ENCODE measurements at places on chromosomes 5 and 9.

- DNase-seq, result no peak
These were observed 193.7 kb downstream of the OLFM1 start for GRCh38 chr9:135281151-135281550.

DNA sequence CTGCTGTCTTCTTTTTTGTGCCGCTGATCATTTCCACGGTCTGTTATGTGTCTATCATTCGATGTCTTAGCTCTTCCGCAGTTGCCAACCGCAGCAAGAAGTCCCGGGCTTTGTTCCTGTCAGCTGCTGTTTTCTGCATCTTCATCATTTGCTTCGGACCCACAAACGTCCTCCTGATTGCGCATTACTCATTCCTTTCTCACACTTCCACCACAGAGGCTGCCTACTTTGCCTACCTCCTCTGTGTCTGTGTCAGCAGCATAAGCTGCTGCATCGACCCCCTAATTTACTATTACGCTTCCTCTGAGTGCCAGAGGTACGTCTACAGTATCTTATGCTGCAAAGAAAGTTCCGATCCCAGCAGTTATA lies 17.1 kb downstream of the F2R start:
- peak; percentile 39 for DNase-seq

- no peak for DNase-seq
These were observed 778 bp downstream of the FRRS1L start for GRCh38 chr9:109166171-109166770.

DNA sequence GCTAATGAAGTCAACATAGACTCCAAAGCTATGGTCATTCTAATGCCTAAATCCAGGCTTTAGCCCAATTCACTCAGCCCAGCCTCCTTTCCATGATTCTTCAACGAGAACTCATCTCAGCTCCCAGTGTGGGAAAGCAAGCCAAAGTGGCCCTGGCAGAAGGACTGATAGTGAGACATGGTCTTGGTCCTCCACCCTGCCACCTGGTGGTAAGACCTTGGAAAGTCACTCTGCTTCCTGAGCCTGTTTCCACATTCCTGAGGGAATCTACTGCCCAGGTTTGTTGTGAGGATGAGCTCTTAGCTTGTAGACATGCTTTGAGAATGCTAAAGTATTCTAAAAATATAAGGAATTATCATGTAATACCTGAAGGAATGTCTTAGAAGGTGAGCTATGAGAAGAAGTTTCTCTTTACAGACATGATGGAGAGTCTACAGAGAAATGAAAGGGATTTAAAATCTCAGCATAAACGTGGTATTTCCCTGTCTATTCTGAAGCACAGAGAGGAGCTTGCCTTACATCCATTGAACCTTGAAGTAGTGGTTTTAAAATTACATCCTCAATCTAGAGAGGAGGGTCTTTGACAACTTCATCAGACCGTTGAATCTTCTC lies 173.5 kb downstream of the TRIM32 start:
- DNase-seq, result no peak

- DNase-seq, result no peak
These were observed 45.3 kb downstream of the RAPGEF6 start for GRCh38 chr5:131589510-131590348.

DNA sequence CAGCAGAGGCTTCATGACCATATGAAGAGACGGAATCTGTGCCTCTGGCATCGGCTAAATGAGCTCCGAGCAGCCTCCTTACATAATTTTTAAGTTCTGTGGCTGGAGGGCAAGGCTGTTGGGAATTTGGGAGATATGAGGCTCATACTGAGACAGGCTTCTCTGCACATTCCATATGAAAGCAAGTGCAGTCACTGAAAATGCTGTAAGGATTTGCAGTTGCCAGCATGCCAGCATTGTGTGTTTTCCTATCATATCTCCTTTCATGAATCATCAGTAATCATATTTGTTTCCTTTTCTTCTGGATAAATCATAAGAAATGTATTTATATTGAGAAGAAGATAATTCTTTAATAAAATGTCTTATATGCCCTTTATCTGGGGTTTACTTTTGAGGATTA lies 775.4 kb downstream of the SEMA5A start:
- DNase-seq, result no peak

- peak; percentile 42 for DNase-seq
These were observed 69.3 kb upstream of the NIPAL4 start for GRCh38 chr5:157390551-157391297.

DNA sequence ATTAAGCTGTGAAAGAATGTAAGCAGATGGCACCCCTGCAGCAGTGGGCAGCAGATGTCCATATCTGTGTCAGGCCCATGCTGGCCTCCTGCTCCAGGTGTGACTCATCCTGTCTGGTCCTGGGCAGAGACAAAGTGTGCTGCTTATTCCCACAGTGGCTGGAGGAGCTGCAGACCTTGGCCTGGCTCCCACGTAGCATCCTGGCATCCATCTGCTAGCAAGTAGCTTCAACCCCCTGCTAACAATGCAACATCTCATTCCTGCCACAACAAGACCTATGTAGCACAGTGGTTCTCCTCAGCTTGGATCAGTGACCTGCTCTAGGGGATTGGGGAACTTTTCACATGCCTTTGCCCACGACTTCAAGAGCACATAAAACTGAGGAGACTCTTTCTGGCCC lies 126.4 kb upstream of the SLC12A2 start:
- DNase-seq, result no peak

DNA sequence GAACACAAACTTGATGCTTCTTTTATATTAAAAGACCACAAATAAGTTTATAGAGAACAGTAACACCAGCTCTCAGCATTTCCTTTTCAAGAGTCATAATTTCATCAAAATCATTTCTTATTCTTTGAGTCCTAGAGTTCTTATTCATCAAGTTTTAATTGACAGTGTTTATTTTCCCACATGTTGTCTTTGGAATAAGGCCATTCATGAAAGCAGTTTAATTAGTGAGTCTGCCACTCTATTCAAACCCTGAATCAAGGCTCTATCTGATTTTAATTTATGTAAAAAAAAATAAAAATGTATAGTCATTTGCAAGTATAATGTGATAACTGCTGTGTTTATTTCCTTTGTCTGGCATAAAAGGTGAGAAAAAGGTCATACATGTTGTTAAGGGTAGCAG lies 176.7 kb downstream of the PARP8 start:
- DNase-seq, result no peak

- no peak for DNase-seq
These were observed 172.6 kb upstream of the S1PR3 start for GRCh38 chr9:88818495-88819201.

DNA sequence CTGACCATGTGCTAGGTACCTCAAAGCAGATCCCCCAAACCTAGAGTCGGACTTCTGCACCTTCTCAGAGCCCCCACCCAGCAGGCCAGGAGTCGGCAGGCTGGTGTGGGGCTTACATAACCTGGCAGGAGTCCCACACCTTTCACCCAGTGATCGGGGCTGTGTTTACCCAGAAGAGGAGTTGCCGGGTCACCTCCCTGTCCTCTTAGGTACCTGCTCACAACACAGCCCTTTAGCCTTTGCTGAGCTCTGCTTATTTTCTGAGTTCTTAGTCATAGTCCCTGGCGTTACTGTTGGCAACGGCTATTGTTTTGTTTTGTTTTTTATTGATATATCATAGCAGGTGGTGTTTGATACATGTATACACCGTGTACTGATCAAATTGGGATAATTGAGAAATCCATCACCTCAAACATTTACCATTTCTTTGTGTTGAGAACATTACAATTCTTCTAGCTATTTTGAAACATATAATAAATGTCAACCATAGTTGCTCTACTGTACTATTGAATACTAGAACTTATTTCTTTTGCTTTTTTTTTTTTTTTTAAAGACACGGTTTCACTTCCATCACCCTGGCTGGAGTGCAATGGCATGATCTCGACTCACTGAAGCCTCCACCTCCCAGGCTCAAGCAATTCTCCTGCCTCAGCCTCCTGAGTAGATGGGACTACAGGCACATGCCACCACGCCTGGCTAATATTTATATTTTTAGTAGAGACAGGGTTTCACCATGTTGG lies 10.4 kb upstream of the EEIG1 start:
- no peak for DNase-seq

GRCh38 chr9:12681620-12682019 lies 11.6 kb upstream of the TYRP1 start:
- DNase-seq, result no peak

- no peak for DNase-seq
These were observed 29.8 kb upstream of the FBP1 start for GRCh38 chr9:94668928-94669729.

- DNase-seq, result no peak
These were observed 1.2 kb downstream of the RNF14 start for GRCh38 chr5:141969783-141970771.
